ENCODE measurements at places on chromosomes 13 and 19.

DNA sequence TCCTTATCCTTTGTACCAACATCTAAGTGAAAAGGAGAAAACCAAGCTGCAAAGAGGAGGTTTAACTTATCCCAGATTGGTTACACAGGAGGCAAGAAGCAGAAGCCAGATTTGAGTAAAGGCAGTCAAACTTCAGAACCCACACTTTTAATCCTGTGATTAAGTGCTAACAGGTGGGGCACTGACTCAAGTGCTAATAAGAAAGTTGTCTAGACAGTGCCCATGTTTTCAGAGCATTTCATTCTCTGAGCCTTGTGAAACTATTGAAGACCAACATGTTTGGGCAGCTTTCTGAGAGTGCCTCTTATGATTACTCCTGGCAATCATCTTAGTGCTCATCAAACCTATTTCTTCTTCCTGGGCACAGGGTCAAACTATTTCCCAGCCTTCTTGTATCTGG is 380.8 kb downstream of the KCNRG start:
- no peak for DNase-seq

DNA sequence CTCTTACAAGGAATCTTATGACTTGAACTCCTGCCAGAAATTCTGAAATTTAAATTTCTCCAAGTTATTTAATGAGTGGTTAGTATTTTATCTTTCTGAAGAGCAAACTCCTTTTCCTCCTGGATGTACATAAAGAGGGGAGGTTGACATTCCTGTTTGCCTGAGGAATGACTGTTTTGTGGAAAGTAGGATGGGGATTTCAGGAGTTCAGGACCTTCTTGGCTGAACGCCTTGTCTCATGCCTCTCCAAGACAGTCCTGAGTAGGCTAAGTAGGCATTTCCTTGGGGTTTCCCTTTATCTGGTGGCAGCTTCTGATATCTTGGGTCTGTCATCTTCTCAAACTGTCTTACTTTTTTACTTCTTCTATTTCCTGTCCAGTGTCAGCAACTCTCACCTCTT is 356.6 kb downstream of the TDRD3 start:
- no peak for DNase-seq

- DNase-seq, result no peak
Measured at GRCh38 chr19:9008667-9009066, 1.5 kb downstream of the MUC16 start.

DNA sequence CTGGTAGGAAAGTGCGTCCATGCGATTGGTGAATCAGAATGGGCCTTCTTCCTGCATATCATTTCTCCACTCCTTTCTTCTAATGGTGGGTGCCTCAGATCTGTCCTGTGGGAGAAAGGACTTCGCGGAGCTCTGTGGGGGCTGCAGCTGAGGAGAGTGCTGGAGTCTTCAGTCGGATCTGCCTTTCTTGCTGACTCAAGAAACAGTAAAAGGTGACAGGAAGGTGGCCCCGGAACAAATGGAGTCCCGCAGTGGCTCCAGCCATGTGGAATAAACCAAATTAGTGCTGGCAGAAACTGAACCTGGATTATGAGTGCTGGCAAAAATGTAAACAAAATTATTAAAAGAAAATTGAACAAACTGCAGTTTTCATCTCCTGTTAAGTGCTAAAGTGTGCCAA is 15.1 kb upstream of the GAS6 start:
- DNase-seq, result no peak

- no peak for DNase-seq
Measured at GRCh38 chr13:67803118-67803517, 573.0 kb upstream of the PCDH9 start.

GRCh38 chr13:110236831-110237261 is 70.1 kb downstream of the COL4A1 start:
- DNase-seq, result no peak

DNA sequence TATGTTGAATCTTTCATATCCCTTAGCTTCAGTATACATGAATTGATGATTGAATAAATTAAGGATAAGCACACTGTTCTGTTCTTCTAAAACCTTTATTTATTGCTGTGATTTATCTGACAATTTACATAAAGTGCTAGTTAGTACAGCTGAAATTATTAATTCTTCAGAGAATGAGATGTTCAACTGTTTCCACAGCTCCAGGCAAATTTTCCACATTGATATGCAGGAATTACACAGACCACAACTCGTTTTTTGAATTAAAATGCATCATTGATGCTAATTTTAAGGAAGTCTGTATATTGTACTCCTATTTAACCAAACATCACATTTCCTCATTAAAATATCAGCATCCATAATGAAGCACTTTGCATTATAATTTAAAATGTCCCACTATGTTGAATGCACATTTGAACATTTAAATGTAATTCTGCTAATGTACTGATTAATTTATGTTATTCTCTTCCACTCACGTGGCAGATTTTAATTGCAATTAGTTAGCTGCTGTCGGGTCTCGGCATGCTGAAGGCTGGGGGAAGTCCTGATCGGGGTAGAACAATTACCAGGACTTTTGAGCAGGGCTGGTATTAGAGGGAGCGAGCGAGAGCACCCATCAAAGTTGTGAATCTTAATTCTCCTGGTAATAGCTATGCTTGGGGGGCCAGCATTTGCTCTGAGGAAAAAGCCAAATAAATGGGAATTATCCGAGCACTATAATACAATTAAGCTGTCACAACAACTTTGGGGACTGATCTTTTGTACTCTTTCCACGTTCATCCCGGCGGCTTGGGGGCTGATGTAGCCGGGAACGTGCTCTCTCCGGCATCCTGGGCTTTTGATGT is 136.7 kb upstream of the TMTC4 start:
- DNase-seq, result no peak

GRCh38 chr13:71171740-71172139 is 695.3 kb downstream of the DACH1 start:
- DNase-seq, result no peak

DNA sequence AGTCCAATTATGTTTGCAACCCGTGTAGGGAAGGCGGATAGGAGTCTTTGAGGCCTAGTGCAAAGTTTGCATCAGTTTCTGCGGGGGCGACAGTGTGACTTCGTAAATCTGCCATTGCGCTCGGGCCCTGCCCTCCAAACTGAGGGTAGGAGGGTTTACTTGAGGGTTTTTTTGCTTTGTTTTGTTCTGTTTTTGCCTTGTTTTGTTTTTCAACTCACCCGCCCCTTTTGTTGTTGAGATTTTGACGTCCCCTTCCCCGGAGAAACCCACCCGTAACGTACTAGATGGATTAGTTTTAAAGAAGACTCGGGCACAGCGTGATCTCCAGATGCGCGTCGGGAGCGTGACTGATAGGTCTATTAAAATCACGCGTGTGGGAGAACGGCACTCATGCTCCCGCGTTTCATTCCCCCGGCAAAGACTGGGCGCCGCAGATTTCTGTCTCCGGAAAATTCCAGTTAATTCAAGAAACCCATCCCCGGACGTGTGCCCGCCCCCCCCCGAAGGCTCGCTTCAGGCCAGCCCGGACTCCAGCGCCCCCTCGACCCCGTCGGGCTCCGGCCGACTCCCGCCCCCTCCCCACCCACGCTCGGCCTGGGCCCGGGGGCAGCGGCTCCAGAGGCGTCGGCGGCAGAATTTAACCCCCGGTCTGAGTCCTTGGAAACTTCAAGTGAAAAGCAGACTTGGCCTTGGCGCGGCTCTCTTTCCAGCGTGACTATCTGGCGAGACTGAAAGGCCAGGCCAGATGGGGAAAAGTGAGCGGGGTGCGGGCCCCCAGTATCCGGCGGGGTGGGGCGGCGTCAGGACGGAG is 5.0 kb downstream of the SOX1 start:
- no peak for DNase-seq

DNA sequence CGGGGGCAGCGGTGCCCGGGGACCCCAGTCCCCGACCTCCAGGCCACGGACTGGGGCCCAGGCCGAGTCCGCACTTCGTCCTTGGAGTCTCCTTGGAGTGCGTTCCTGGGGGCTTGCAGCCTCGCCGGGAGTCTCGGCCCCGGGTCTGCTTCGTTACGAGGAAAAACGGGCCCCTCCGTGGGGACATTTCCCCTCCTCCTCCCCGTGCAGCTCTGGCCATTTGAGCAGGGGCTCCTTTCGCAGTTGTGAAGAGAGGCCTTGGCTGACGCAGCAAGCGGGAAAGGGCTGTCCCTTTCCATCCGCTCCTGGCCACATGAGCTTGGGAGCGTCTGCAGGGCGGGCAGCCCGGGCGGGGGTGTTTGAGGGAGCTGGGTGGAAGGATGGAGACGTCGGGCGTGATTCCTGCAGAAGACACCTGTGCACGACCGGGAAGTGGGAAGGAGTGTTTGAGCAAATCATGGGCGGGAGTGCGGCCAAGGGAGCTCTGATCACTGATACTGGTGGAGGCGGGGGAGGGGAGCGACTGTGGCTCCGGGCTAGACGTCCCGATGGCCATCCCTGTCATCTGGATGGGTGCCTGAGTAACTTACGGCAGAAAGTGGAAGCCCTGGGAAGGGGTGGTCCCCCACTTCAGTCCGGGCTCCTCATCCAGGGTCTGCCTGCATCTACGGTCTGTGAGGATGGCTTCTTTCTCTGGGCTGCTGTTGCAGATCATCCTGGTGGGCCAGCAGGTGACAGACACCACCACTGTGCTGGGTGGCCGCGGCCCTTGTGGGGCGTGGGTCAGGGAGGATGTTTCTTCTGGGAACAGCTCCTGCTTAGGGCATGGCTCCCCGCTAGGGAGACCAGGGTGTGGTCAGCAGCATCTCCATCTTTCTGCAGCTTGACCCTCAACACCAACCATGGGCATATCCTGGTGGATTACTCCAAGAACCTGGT is 736 bp downstream of the GPI start:
- no peak for DNase-seq
